ENCODE measurements at places on chromosomes 4 and X.

DNA sequence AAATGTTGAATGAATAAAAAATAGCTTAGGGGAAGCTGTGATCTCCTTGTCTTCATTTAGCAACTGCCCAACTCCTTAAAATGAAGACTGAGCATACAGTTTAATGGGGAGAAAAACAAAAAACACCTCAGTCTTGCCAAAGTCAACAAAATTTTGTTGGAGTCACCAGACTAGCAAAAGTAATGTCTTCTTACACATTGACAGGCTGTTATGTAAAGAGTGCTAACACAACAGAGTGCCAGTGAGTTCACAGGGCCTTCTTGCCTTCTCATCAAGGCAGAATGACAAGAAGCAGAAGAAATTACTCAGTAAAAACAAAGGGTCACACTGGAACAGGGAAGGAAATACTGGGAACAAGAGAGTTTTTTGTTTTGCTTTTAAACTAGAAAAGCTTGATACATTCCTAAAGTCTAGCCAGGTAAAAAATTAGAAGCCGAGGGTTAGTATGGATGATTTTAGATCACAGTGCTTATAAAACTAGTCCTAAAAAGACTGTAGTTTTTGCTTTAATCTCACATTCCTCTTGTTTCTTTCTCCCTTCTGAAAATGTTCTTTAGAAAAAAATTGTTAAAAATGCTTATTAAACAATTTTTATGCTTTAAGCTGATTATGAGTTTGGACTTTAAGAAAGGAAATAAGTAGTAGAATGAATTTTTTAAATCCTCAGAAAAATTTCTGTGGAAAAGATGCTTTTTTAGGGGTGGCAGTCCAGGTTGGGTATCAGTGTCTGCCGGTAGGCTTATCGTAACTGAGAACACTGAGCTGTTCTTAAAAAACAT, 38.7 kb upstream of the FRAS1 start:
- no peak for DNase-seq

GRCh38 chrX:129686422-129686948, 31.7 kb upstream of the APLN start:
- DNase-seq: no peak

GRCh38 chr4:37858872-37859271, 32.0 kb upstream of the TBC1D1 start:
- DNase-seq: no peak

- no peak for DNase-seq
Observed at GRCh38 chr4:158778156-158778711, 9.4 kb downstream of the FNIP2 start.

DNA sequence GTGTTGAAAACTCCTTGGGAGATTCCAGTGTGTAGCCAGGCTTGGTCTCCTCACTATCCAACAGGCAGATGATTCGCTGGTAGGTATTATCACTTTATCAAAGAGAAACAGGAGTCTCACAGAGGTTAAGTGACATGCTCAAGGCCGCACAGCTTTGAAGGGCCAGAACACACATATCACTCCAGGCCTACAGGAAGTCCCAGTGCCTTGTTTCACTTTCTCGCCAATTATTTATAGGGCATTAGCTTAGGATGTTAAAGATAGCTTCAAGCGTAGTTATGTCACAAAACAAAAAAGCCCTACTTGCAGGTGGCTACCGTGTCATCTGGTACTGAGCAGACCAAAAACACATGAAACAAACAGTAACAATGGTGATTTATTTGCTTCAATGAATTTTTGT, 13.2 kb downstream of the ATP8A1 start:
- no peak for DNase-seq

DNA sequence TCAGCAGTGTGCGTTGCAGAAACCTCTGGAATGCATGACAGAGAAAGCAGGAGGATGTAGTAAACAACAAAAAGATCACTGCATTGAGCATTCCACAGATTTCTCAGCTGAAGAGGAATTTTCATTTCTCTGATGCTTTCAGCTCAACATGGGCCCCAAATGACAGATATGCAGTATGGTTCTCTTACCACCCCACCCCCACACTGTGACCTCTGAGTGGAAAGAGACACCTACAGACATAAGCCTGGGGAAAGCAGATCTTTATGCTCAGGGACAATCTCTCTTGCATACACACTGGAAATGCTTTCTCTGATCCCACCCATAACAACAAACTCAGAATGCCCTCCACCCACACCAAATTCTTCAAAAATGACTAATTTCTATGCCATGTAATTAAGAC, 983.7 kb upstream of the LCORL start:
- DNase-seq: no peak

- no peak for DNase-seq
Observed at GRCh38 chr4:101019941-101020401, 327.4 kb downstream of the PPP3CA start.

DNA sequence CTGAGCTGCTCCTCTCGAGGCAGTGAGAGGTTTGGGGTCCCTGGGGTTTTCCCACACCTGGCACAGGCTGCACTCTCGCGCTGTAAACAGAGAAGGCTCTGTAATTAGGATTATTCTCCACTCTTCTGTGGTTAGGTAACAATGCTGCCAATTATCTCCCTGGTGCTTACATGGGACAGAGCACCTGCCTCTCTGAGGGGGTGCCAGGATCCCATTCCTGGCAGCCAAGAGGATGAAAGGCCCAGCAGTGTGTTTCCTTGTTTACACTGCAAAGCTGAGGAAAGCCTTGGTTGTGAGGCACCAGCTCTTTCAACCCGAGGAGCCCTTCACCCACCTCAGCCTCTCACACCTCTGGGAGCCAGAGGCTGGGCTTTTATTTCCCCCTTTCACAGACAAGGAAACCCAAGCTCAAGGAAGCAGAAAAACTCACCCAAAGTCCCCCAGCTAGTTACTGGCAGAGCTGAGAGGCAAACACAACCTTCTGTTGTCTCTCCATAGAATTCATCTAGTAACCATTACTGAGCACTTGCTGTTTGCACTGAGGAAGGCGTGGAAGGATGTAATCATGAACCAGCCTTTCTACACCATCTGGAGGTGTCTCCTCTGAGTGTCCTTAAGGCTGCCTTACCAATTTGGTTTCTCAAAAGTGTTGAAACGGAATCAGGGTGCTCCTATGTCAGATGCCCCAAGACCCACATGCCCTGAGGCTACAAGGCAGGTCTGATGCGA, 39.7 kb upstream of the PROM1 start:
- DNase-seq: no peak

- DNase-seq: no peak
Observed at GRCh38 chr4:87946766-87947165, 28.7 kb upstream of the SPP1 start.

DNA sequence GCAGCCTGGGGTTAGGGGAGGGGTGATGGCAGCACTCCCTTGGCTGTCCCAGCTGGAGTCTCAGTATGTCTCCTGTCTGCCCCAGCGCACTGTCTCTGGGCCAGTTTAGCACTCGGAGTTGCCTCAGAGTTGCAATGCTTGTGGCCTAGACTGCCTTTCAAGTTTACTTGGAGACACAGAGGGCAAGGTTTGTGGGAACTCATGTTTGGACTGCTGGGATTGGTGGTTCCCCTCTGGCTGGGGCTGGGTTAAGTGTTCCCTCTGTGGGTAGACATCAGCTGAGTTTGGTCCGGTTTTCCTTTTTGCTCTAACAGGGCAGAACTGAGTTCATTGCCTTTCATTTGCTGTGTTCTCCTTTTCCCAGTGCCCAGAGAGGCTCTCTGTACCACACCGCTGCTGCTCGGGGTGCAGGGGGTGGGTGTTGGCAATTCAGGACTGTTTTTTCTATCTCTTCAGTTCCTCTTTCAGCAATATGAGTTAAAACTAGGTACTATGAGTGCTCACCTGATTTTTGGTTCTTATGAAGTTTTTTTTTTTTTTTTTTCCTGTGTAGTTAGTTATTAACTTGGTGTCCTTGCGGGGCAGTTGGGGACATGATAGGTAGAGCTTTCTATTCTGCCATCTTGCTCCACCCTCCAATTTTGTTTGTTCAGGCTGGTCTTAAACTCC, 17.2 kb downstream of the RAB33B start:
- no peak for DNase-seq

DNA sequence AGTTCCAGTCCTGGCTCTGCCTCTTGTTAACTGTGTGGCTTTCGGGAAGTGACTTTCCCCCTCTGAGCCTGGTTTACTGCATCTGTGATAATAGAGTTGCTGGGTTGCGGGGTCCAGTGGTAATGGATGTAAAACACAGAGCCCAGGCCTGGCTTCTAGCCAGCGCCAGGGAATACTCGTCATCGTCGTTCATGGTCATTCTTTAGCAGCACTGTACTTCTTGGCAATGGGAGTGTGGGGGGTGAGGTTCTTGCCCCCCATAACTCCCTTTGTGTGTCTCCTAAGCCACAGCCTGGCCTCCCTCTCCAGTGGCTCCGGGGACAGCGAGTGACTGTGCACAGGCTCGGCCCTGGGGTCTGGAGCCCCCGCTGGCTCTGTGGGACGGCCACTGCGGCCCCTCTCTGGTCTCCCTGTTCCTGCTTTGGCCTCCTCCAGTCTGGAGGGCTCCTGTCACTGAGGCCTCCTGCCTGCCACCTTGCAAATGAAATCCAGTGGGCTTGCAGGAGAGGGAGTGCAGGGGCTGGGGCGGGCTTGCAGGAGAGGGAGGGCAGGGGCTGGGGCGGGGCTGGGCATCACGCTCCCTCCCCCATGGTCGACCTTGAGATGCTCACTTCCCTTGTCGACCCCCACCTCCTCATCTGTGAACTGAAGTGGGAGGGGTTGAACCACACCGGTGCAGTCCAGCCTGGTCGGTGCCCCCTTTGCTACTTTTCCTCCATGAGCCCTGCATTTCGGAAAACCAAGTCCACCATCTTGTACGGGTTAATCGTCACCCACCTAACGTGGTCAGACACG, 13.2 kb downstream of the PSAPL1 start:
- no peak for DNase-seq

DNA sequence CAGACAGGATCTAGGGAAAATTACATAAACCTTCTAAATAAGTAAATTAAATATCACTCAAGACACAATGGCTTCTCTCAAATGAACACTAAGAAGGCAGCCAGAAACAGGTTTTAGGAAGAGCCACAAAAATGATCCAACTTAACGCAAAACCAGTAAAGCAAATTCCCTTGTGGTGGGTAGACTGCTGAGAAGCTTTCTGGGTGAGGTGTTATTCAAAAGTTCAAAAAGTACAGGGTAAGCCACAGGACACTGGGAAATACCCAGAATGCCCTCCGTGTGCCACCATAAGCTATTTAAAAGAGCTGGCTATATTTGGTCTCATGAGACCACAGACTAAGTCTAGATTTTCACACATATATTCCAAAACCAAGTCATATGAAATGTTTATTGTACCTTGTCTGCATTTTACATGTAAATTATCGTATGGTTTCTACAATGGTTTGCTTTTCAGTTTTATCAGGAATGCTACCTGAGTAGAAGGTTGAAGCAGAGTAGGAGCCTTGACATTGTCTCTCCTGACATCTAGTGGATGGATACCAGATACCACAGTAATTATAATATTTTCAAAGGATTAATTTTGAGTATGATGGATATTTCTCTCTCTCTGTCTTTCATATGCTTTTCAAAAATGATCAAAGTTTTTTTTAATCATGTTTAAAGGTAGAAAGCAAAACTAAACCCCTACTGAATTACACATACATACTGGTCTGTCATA, 109.3 kb upstream of the KLHL13 start:
- DNase-seq: no peak

GRCh38 chr4:82898322-82899243, 2.0 kb upstream of the THAP9 start:
- no peak for DNase-seq

- no peak for DNase-seq
Observed at GRCh38 chrX:14411326-14411725, 118.0 kb upstream of the GLRA2 start.

DNA sequence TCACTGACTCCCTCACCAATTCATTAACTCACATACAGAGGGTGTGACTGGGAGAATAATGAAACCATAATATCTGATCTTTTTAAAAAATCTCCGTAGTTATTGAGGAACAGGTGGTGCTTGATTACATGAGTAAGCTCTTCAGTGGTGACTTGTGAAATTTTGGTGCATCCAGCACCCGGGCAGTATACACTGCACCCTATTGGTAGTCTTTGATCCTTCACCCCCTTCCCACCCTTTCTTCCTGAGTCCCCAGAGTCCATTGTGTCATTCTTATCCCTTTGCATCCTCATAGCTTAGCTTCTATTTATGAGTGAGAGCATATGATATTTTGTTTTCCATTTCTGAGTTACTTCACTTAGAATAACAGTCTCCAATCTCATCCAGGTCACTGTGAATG, 1143.8 kb downstream of the PCDH19 start:
- no peak for DNase-seq

- DNase-seq: no peak
Observed at GRCh38 chr4:18540349-18540748, 518.8 kb upstream of the LCORL start.

- no peak for DNase-seq
Observed at GRCh38 chr4:175350246-175350645, 432.1 kb downstream of the ADAM29 start.

- DNase-seq: no peak
Observed at GRCh38 chr4:158003212-158003611, 169.6 kb downstream of the GASK1B start.

- peak; percentile 3 for DNase-seq
Observed at GRCh38 chrX:150486011-150486410, 82.4 kb upstream of the MTM1 start.

DNA sequence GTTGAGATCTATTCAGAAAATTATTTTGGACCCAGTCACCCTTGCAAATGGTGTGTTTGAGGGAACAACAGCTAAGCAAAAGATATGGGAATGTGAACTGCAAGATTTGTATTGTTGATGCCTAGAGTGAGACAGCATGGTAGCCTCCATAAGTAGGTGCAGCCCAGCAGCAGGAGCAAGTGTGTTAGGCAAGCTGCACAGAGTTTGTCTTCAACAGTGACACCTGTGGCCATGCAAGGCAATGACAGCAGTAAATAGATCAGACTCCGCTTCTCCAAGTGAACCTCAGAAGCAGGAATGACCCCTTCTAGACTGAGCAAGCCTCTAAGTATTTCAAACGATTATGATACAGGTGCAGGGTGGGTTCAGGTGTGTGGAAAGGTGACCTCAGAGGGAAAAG, 133.4 kb upstream of the MSX1 start:
- peak; percentile 11 for DNase-seq

GRCh38 chr4:6282314-6282771, 12.7 kb downstream of the WFS1 start:
- DNase-seq: no peak

DNA sequence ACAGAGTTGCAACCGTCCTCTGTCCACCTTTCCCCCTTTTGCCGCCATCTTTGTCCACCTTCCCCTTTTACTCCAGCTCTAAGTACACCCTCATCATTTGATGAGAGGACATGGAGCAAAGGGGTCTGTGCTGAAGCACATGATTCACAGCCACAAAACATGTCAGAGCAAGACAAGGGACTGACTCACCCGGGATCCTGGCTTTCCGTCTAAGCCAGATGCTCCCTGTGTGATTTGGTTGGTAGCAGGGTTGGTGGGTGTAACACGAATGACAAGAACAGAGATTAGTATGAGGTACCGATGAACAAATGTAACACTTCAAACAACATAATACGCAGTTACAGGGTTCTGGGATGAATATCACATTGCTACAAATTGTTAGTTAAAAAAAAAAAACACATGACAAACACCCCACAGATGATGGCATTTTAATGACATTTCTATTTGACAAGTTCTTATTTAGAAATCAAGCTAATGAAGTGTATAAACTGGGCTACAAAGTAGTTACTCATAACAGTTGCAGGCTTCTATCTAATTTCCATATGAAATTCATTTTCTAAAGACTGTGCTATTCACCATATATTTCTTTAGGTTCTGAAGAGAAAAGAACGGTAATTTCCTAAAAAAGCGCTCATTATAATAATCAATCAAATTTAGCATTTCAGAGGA, 71.4 kb upstream of the ETNPPL start:
- DNase-seq: no peak

GRCh38 chrX:66731398-66731797, 92.5 kb upstream of the EDA2R start:
- peak; percentile 14 for DNase-seq
